Effector CD4-positive, alpha-beta T cell (primary cell): ENCODE measurements at places on chromosomes 3 and 15.

- DNase-seq: no peak
Measured at GRCh38 chr15:61003437-61004218, 225.5 kb downstream of the RORA start.

- no peak for DNase-seq
Measured at GRCh38 chr3:23913873-23914743, 2.7 kb downstream of the NKIRAS1 start.

DNA sequence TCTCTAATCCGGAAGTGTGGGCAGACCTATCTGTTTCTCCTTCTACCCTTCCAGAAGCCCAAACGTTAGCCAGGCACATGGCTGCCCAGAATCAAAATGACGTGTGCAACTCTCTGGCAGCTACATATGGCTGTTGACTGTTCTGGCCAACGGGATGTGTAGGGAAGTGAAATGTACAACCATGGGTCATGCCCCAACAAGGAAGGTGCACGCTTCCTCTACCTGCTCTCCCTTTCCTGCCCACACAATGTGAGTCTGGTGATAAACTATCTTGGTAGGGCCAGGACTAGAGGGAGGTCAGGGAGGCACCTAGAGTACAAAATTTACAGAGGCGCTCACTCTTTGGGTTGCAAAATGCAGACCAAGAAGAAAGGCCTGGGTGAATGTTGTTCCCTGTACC is 495.9 kb upstream of the PROK2 start:
- DNase-seq: no peak

GRCh38 chr3:100108464-100109079 is 5.7 kb downstream of the FILIP1L start:
- DNase-seq: no peak

DNA sequence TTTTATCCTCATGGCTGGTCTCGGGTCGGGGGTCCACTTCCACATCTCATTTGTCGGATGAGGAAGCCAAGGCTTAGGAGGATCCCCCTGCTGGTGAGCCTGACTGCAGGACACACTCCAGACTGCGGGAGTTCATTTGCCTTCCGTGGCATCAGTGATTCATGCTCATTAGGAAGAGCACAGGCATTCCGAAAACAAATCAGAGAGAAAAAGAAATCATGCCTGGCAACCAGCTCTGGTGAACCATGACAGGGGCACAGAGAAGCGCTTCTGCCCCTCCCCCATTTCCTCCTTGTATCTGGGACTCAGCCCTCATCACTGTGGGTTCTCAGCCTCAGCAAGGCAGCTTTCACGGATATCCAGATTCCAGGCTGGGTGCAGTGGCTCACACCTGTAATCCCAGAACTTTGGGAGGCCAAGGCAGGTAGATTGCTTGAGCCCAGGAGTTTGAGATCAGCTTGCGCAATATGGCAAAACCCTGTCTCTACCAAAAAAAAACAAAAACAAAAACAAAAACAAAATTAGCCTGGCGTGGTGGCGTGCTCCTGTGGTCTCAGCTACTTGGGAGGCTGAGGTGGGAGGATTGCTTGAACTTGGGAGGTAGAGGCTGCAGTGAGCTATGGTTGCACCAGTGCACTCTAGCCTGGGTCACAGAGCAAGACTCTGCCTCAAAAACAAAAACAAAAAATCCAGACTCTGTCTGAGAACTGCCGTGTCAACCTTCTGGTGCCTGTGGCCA is 28.4 kb downstream of the IRAK2 start:
- DNase-seq: peak; percentile 41

- no peak for DNase-seq
Measured at GRCh38 chr3:119338754-119339153, 44.6 kb downstream of the ARHGAP31 start.

DNA sequence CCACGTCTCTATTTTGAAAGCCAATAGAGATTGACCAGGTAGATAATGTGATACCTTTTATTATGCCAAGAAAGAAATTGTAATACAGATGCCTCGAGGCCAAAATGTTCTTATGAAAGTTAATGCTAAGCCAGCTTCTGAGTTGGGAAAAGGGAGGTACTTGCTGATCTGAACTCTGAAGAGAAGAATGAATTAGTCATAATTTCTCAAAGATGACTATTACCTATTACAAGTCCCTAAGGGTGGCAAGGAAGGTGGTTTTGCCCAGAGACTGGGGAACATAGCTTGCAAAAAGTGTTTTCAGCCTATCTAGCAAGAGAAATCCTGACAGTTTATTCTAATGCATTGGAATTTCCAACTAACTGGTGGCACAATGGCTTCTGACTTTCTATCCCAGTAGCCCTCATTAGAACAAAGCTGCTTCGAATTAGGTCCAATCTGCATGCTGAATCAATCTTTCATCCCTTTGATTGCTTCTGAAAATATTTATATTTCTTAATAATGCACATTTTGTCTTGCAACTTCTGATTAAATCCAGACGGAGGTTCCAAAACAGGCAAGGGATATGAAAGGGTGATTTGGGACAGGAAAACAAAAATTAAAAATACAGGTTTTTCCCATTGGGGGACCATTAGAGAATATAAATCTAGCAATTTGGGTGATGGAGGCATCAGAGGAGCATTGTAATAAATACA is 17.7 kb upstream of the NR2F2 start:
- no peak for DNase-seq

GRCh38 chr15:57921371-57921770 is 144.1 kb downstream of the ALDH1A2 start:
- DNase-seq: no peak

DNA sequence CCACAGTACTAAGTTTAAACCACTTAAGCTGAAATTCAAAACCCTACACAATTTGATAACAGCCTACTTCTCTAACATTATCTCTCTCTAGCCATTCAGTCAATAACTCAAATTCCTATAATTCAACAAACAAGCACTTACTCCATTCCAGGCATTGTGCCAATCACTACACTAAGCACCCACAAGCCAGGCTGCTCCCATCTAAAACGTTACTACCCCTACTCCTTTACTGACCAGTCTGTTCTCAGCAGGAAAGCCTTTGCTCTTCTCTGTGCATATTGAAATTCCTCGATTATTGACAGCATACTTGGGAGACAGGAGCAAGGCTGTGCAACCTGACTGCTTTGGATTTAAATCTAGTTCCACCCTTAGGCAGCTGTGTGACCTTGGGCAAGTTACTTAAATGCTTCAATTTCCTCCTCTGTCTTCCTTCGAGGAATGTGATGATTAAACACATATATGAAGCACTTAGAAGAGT is 177.2 kb upstream of the THBS1 start:
- DNase-seq: no peak

GRCh38 chr3:46950650-46951241 is 25.8 kb downstream of the CCDC12 start:
- DNase-seq: no peak

GRCh38 chr3:180306691-180307090 is 270.0 kb upstream of the PEX5L start:
- DNase-seq: no peak

DNA sequence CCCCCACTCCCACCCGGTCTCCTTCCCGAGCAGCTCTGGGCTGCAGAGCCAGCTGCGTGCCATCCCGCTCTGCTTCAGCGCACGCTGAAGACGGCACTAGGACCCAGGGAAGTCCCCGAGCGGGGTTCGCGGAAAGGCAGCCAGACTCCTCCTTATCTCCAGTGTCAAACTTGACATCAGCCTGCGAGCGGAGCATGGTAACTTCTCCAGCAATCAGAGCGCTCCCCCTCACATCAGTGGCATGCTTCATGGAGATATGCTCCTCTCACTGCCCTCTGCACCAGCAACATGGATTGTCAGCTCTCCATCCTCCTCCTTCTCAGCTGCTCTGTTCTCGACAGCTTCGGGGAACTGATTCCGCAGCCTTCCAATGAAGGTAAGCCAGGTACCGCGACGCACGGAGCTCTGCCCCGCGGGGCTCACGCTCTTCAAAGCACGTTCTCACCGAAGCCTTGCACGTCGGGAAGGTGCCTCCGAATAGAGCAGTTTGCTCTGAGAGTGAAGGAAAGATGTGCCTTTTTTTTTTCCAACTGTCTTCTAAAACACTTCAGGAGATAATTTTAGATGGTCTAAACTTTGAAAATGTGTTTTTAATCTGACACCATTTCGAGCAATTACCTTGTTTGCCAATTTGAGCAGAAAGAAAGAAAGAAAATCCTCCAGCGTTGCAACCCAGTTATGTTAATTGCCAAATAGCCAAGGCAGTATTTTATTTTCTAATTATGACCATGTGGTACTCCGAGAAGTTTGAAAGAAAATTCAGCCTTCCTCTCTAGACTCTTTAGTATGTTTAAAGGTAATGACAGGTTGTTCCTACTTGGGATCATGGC is at the start of gene EPHA3:
Gene EPHA3 (plus strand): TSS at position 161 of the 830 bp plus-strand sequence. CDS start 128 bp downstream, at position 289.
- DNase-seq: no peak

GRCh38 chr3:186638259-186638658 is 1.9 kb upstream of the FETUB start:
- DNase-seq: no peak

DNA sequence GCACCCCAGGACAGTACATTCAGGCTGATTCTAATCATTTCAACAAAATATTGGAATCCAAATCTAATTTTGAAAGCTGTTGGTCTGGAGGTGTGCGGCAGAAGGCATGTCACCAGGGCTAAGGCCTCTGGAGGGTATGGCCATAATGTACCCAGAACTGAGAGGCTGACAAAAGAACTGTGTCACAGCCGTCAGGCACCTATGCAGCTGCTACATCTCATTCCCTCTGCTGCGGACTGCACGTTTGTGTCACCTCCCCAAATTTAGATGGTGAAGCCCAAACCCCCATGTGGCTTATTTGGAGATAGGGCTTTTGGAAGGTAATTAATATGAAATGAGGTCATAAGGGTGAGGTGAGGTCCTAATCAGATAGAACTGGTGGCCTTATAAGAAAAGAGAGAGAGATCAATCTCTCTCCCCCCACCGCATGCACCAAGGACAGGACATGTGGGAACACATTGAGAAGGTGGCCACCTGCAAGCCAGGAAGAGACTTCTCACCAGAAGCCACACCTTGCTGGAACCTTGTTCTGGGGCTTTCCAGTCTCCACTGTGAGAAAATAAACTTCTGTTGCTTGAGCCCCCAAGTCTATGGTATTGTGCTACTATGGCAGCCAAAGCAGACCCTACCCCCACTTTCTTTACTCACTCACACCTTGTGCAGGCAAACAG is 22.8 kb downstream of the ADPGK start:
- DNase-seq: no peak

DNA sequence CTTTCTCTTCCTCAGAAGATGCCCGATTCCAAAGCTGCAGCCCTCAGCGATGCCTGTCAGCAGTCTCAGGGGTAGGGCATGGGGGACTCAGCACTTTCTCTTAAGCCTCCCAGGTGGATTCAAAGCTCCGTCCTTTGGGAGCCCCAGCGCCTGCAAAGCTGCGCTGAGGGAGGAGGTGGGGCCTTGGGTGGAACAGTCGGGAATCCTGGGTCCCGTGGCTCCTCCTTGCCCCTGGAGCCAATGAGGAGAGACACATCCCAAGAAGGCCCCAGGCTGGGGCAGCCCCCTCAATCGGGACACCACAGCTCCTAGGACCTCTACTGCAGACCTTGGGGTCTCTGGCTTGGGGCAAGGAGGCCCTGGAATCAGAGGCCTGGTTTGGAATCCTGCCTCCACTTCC is 227.5 kb upstream of the IGF1R start:
- DNase-seq: no peak

- no peak for DNase-seq
Measured at GRCh38 chr3:42836150-42837123, 27.2 kb downstream of the ACKR2 start.

DNA sequence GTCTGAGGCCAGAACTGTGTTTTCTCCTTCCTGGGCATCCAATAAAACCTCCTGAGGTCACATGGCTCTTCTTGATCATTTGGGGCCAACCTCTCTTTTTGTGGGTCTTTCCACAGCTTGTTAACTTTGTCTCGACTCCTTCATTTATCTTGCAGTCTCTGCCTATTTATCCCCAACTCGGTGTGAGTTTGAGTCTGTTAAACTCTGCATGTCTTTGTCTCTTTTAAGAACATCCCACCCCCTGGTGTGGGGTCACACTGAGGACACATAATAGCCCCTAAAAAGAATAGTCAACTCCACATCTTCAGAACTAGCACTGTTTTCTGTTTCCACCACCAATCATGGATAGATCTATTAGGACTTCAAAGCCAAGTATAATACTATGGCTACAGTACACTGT is 187.2 kb downstream of the TLE3 start:
- no peak for DNase-seq

DNA sequence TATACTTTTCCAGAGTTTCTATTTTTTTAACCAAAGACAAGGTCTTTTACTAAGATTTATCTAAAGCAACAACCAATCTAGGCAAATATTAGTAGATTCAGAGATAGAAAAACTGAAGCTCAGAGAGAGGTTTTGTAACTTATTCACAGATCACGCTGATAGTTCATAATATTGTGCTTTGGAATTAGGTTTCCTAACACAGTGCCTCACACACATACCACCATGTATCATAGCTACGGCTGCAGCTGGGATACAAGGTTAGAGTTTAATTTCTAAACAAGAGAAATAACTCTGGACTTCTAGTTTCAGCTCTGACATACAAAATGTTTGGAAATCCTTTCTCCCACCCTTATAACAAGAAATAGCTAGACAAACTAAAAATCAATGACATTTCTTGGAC is 565.7 kb downstream of the PYDC2 start:
- no peak for DNase-seq

GRCh38 chr3:17494117-17494809 is 248.2 kb downstream of the TBC1D5 start:
- no peak for DNase-seq

- DNase-seq: no peak
Measured at GRCh38 chr3:125200731-125201139, 11.8 kb downstream of the SLC12A8 start.

GRCh38 chr3:155876037-155876436 is 5.6 kb downstream of the GMPS start:
- no peak for DNase-seq

DNA sequence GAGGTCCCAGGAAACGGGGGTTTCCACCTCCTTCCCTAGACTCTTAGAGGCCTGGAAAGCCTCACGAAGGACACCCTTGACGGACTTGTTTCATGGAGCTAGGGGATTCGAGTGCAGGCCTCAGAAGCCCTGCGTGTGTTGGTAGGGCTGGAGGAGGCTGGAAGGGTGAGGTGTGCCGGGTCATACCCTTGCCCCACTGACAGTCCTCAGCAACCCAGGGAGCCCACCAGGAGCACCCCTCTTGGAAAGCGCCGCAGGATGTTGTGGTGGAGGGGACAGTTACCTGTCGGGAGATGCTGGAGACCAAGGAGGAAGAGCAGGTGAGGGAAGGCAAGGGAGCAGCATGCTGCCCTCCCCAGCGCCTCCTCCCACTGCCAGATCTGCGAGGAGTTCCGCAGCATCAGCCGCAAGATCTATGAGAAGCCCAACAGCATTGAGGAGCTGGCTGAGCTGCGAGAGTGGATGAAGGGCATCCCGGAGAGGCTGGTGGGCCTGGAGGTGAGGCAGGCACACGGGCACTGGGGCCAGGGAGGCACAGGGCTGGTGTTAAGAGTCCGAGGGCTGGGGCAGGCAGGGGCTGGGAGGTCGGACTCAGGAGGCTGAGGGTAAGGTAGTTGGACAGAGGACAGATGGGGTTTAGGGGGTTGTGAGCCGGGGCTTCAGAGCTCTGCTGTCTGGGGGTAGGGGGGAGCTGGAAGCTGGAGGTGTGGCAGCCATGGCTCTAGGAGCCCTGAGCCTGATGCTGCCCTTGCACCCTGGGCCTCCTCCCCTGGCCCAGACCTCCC is 33.7 kb downstream of the DNAH1 start:
- no peak for DNase-seq
